CD4-positive, alpha-beta T cell treated with Interleukin-12 subunit alpha and Interleukin-12 subunit beta, for 1 hour (primary cell): ENCODE measurements at places on chromosomes 2 and 18.

DNA sequence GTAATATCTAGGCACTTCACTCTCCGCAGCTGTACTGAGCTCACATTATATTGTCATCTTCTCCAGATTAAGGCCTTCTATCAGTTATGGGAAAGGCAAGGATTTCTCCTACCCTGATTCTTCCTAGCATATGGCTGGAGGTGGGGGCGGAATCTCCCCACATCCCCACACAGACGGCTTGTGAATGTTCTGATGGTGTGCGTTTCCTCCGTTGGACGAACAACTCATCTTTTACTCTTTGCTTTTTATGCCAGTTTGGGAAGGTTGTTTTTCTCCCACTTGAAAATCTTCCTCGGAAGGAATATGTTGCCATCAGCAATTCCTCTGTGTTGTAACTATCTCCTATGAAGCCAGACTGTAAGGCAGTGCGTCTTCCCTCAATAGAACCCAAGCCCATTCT, 24.3 kb downstream of the KLHL29 start:
- DNase-seq, result no peak

GRCh38 chr18:48826271-48826670, 124.5 kb downstream of the SMAD7 start:
- no peak for DNase-seq

DNA sequence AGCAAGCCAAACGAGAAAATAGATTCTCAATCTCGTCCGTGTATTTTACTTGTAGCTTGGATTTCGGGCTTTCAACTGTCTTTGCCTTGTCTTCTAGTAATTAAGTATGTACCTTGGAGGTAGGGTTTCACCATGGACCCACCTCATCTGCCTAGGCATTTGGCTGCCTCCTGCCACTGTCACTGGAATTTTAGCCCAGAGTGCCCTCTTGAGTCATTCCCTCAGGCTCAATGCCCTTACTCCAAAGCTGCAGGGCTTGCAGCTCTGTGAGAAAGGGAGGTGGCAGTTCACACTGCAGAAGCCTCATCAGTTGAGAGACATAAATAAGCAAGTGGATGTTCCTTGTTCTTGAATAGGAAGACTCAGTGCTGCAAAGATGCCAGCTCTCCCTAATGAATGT, 89.6 kb downstream of the VSNL1 start:
- DNase-seq, result no peak

DNA sequence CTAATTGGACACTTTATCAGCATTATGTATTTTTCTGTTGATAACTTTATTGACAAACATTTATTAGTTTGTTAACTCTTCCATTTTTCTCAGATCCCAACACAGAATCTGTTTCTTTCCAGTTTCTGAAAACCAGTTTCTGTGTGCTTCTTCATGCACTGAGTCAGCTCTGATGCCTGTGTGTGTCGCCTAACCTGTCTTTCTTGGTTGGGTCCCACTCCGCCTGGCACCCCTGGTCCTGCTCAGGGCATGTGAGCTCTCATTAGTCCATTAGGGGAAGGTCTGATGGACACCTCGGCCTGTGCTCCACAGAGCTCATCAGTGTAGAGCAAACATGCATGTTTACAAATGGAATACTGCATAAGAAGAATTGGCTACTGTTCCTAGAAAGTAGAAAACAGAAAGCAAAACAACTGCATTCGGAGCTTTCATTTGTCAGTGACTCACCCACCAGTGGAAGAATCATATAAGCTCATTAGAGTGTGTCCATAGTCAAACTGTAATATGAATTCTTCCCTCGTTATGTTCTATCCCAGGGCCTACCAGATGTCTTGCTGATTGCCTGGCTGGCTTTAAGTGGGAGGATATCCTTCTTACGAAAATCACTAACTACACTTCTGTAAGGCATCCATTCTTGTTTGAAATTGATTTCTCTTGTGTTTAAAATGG, 137.7 kb downstream of the SNTG2 start:
- DNase-seq, result no peak

GRCh38 chr2:63589148-63589958, 590 bp downstream of the MDH1 start:
- DNase-seq, result peak; percentile 11

GRCh38 chr18:35143622-35144596, 96.9 kb upstream of the ZNF397 start:
- DNase-seq, result peak; percentile 43

DNA sequence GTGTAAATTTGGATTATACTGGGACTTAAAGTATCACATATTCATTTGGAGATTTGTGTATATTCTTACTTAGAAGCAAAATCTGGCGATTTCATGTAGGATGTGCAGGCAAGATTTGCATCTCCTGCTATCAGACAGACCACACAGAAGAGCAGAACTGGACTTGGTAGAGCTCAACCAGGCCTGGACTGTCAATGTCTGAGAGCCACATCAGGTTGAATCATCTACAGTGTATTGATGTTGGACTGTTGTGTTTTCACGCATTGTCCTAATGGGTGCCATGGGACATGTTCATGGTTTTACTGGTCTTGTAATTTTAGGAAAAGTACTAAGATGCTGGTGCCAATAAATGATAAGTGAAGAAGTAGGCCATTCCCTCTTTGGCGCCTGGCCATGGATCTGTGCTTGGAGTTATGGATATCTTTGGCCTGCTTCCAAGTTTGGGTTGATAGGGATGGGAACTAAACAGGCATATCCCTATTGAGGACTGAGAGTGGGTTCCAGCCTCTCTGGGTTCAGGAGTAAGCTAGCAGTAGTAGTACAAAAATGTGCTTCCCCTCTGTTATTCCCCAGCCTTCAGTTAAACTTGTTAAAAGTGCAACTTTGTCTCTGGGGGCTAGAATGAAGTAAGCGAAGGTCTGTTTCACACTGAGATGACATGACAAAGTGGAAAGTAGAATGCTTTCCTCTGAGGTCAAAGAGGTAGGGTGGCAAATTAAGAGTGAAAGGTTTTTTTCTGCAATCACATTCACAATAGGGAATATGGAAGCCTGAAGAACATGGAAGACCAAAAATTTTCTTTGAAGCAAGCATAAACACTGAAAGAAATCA, 49.2 kb upstream of the NEMP2 start:
- DNase-seq, result no peak

GRCh38 chr2:1789610-1790009, 45.3 kb upstream of the PXDN start:
- DNase-seq, result no peak

GRCh38 chr2:11022064-11022463, 110.3 kb downstream of the KCNF1 start:
- DNase-seq, result no peak

GRCh38 chr2:43370705-43371104, 144.3 kb upstream of the ZFP36L2 start:
- no peak for DNase-seq

DNA sequence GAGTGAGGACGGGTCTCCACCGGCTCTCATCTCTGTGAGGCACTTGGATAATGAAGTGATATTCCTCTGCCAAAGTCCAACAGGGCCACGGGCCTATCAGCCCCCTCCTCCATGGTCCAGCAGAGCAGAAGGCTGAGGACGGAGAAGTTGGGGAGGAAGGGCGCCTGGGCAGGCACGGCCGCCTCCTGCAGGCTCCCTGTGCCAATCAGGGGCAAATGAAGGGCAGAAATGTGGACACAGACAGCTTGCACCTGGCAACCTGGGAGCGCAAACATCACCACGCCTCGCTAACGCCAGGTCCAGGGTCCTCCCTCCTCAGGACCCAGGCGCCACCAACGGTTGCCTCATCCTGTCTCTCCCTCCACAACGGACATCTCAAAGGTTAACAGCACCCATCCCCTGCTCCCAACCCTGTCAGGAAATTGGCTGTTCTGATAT, 24.3 kb downstream of the SMAD7 start:
- DNase-seq, result no peak

- DNase-seq, result no peak
Observed at GRCh38 chr2:45470531-45470930, 140.5 kb downstream of the SRBD1 start.

- DNase-seq, result no peak
Observed at GRCh38 chr2:43341959-43342757, 115.8 kb upstream of the ZFP36L2 start.

- no peak for DNase-seq
Observed at GRCh38 chr18:45104049-45104395, 423.3 kb downstream of the SETBP1 start.

DNA sequence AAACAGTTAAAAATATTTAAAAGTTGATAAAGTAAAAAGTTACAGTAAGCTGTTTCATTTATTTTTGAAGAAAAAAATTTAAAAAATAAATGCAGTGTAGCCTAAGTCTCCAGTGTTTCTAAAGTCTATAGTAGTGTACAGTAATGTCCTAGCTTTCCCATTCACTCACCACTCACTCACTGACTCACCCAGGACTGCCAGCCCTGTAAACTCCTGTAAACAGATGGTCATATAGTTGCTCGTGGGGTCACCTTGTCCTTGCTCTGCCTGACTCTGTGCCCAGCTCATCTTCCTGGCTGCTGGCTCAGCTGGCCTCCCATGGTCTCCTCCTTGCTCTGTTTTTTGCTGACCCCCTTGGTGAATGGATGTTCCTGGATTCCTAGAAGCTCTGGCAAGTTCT, 180.3 kb downstream of the VAPA start:
- DNase-seq, result no peak

GRCh38 chr2:232038881-232039485, 77.5 kb downstream of the DIS3L2 start:
- DNase-seq, result no peak

GRCh38 chr18:3645384-3646156, 195.6 kb downstream of the TGIF1 start:
- DNase-seq, result no peak

- no peak for DNase-seq
Observed at GRCh38 chr2:1593371-1594122, 150.8 kb downstream of the PXDN start.

DNA sequence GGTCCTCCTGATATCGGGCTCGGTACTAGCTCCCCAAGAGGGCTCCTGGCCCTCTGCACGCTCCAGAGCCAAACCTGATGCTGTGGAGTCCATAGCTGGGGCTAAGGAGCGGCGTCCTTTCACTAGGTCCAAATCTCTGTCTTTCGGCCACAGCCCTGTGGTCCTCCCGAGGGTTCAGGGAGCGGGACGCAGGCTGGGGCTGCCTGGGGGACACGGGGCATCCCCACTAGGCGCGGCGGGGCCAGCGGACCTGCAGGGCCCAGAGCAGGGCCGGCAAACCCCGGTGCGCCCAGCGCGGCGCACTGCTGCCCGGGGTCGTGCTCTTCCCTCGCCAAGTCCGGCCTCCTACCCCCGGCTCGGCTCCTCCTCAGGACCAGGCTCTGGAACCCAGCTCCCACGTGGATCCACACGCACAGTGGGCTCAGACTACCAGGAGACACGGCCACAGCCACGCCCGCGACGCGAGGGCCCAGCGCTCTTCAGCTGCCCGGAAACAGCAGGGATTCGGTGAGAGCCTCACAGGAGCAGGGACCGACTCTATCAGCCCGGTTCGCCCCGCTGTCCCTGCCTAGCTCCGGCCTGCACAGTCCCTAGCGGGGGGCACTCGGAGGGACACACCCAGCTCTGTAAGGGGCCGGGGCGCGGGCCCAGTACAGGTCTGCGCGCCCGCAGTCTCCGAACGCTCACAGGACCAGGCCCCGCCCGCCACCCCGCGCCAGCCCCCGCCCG, 593 bp downstream of the ZNF514 start:
- DNase-seq, result no peak

- DNase-seq, result no peak
Observed at GRCh38 chr2:17621781-17622180, 81.3 kb downstream of the VSNL1 start.

DNA sequence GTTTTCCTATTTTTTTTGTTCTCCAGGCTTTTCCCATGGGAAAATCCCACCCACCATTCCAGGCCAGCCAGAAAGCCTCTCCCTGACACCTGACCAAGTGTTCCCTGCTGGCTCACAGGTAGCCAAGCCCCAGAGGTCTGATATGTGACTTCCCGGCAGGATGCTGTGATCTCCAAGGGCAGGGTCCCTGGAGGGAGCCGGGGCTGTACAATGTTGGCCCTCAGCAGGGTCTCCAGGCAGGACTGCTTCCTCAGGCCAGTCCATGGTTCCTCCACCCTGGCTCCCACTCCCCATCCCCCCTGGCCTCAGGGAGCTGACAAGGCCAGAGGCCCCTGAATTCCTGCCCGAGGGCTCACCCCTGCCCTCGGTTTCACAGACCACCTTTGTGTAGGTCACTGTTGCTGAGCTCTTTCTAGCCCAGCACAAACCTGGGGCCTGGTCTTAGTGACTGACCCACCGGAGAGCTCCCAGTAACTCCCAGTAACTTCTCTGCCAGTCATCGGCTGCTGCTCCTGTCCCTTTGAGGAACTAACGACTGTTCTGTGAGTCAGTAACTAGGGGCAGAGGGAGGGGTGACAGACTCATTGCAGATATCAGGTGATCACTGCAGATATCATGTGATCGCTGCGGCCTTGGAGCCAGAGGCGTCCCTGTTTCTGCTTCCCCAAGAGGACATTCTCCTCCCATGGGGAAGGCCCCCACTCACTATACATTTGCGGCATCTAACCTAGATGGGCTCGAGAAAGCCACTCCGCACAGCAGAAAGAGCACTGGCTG, 38.7 kb downstream of the SDC1 start:
- DNase-seq, result no peak
